ENCODE measurements at places on chromosomes 11 and 22.
A peak's percentile ranks its signal among the peaks of the same experiment; 100 is the strongest.

- no peak for DNase-seq
Observed at GRCh38 chr11:36373016-36374010, 77.2 kb downstream of the PRR5L start.

GRCh38 chr11:61369372-61370348 lies 7.5 kb downstream of the TMEM138 start:
- DNase-seq: no peak

DNA sequence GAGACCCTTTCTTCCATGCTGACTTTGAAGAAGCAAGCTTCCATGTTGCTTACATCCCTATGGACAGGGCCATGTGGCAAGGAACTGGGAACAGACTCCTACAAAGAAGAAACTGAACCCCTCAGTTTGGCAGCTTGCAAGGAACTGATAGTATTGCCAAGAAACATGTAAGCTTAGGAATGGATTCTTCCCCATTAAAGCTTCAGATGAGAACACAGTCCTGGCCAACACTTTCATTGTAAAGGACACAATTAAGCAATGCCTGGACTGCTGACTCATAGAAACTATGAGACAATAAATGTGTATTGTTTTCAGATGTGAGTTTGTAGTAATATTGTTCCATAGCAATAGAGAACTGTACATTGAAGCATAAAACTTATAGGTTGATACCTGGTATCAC lies 82.4 kb downstream of the AASDHPPT start:
- no peak for DNase-seq

- no peak for DNase-seq
Observed at GRCh38 chr11:94472916-94473799, 20.5 kb downstream of the MRE11 start.

DNA sequence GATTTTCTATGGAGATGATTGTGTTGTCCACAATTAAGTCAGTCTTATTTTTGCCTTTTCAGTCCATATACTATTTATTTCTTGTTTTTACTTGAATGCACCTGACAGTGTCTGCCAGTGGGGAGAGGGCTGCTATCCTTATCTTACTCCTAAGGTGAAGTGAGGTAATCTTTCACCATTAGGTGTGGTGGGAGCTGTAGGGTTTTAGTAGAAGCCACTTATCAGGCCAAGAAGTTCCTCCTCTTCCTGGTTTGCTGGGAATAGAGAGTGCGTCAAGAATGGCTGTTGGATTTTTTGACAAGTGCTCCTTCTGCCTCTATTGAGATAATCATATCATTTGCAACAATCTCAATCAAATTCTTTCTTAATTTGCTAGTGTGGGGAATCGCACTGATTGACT lies 108.4 kb downstream of the KCNQ1 start:
- no peak for DNase-seq

GRCh38 chr22:27882507-27883290 lies 36.4 kb downstream of the PITPNB start:
- DNase-seq: no peak

DNA sequence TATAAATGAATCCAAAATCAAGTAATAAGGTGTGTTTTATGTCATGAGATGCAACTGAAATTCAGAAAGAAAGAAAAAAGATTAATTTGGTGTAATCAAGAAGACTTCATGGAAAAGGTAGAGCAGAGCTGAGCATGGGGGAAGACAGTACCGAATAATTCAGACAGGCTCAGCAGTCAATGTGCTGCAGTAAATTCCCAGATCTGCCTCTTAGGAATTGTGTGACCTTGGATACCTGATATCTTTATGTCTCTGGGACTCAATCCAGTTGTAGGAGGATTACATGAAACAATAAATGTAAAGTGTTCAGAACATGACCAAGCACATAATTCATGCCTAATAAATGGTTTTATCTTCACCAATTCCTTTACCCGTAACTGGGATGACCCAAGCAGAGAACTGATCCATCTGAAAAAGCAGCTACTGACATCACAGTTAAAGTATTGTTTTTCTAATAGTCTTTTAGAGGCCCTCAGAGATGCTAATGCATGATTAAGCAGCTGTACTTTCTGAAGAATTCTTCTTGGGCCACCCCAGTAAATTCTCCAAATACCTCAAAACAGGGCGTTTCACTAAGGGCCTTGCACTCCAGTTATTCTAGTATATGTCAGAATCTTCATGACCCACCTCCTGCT lies 7.8 kb downstream of the MS4A12 start:
- no peak for DNase-seq

GRCh38 chr11:83540112-83540675 lies 254.0 kb upstream of the CCDC90B start:
- DNase-seq: no peak

DNA sequence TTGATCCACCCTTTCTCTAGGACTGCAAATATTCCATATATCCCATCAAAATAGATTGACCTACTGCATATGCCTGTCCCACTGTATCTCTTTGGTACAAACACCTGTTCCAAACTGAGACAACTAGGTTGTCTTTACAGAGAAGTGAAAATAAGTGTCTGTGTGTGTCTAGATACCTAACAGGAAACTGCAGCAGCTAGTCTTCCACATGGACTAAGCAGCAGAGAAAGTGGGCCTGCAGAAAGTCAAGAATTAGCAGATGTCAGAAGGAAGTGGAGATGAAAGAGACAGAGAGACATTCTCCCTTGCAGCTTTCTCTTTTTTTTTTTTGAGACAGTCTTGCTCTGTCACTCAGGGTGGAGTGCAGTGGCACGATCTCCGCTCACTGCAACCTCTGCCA lies 3.9 kb upstream of the RAB39A start:
- DNase-seq: no peak

- no peak for DNase-seq
Observed at GRCh38 chr11:117582433-117582832, 214.6 kb downstream of the DSCAML1 start.

DNA sequence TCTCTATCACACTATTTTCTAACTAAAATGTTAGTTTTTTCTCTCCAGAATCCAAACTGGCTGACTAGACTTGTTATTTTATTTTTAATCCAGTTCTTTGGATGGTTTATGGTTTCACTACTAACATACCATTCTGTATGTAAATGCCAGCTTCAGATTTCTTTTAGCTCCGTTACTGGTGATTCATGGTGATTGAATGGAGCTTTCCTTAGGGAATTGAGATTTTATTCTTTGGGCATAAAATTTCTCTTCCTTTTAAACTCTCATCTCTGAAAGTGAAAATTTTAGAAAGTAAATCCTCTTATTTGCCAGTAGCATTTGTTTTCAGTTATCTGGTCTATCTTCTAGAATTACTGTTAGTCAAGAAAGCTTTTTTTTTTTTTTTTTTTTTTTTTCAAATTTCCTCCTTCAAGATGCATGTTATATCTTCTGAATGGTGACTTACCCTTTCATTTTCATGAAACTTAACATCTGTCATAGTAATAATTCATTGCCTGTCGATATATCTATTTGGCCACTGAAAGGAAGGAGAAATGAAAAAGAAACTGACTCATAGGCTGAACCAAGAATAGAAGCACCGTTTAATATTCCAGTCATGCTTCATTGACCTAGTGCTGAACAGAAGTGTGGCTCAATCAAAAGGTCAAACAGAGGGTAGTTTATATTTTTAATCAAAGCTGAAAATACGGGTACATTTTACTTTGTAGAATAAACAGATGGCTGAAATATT lies 6.4 kb downstream of the ENDOD1 start:
- no peak for DNase-seq

- DNase-seq: no peak
Observed at GRCh38 chr11:77069336-77069968, 2.7 kb downstream of the CAPN5 start.

DNA sequence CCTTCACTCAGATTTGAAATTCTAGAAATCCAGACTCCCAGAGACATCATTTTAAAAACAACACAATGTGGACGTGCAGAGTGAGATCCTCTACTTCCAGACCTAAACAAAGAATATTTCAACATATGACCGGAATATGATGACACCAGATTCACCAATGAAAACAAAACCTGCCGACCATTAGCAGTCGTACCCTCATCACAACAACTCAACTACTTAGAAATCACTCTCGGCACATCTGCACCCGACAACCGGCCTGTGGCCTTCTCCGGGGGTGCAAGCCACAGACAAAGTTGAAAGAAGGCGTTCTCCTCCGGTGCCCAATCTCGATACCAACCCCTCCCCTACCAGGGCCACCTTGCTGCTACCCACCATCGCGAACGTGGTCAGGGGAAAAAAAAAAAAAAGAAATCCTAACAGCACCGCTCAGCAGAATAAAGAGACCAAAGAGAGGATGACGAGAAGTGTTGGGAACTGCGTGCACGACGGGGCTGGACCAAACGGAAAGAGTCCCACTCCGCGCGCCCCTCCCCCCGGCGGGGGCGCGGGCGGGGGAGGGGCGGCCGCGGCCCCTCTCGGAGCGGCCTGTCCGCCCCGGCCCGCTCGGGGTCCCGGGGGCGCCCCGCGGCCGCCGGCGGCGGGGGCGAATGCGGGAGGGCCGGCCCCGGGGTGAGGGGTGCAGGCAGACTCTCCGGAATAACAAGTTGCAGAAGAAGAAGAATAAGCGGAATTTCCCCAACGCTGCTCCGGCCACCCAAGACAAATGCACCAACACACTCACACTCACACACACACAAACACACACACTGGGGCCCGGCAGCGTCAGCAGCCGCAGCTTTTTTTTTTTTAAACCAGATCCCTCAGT lies 1.7 kb downstream of the PHF21A start:
- DNase-seq: peak; percentile 38

DNA sequence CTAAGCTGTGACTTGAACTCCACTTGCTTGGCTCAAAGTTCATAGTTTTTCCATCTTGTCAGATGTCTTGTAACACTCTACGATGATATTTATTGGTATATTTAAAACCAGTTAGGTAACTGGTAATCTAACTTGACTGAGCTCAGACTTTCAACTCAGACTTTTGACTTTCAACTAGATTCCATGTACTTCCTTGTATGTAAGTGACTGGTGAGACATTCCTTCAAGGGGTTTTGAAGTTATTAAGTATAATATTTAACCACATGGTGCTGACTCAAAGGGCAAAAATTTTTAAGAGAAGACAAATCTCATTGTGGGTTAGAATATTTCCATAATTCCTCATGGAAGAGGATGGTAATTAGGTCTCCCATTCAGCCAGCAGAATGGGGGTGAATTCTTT lies 631.3 kb upstream of the ANO5 start:
- DNase-seq: no peak

- DNase-seq: peak; percentile 33
Observed at GRCh38 chr11:118437208-118438125, 1.2 kb downstream of the KMT2A start.

DNA sequence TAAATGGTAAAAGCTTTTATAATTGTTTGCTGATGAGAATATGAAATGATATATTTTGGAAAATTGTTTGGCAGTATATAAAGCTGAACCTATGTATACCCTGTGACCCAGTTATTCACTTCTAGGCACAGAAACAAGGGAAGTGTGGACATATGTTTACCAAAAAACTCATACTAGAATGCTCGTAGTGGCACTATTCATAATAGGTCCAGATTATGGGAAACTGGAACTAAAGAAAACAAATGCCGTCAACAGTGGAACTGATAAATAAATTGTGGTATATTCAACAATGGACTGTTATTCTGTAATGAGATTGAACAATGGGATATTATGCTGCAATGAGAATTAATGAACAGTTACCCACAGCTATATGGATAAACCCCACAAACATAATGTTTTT lies 32.8 kb downstream of the CSTPP1 start:
- DNase-seq: no peak

DNA sequence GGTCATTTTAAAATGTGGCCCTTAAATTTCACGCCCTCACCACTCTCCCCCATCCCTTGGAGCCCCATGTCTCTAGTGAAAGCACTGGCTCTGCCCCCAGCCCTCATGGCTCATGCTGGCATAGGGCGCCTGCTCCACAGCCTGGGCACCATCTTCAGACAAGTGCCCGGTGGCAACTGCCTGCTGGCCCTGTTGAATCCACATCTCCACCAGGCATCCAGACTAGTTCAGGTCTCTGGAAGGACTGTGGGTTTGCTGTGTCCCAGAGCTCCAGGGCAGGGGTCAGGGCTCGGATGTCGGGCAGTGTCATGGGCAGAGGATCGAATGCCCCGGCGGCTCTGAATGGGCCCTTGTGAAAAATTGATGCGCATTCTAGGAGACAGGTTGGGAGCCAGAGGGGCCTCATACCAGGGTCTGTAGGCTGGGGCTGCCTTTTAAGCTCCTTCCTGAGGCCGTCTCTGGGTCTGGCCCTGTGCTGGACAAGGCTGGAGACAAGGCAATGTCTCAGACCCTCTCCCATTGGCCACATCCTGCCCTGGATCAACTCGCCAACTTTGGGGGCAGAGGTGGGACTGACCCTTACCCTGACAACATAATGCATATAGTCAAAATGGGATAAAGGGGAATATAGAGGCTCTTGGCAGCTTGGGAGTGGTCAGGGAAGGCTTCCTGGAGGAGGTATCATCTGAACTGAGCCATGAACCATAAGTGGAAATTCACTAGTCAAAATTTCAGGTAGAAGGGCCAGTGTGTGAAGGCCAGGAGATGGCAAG lies 1.2 kb downstream of the MYO7A start:
- no peak for DNase-seq

DNA sequence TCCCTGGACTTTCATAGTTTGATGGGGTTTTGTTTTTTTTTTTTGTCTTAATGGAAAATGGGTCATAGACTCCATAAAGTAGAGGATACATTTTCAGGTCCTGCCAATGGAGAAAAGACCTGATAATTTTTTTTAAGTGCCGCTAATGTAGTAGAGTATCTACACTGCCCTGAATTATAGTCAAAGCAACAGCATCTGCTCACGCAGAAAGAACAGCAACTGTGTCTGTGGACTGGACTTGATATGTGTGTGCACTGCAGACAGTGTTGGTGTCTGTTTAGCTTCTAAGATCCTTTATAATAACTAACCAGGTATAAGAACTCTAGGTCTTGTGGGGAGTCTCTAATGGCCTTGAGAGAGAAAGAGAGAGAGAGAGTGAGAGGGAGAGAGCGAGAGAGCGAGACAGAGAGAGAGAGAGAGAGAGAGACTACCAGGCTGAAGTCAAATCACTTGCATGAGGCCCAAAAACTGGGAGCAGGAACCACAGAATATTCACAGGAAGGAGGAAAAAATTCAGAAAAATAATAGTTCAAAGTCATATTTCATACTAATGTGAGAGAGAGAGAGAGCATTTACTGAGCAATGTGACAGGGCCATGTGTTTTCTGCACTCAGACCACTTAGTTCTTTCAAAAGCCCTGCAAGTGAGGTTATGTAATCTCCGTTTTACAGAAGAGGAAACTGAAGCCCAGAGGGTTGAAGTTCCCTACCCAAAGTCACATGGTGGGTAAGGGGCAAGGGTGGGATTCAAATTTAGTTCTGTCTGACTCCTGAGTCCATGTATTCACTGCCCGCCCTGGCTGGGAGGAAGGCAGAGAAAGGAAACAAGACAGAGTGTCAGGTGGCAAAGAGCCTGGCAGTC lies 8.6 kb upstream of the MIAT start:
- DNase-seq: no peak

GRCh38 chr11:69831985-69832384 lies 12.8 kb upstream of the FGF3 start:
- DNase-seq: no peak

- DNase-seq: no peak
Observed at GRCh38 chr11:120028897-120029258, 109.0 kb downstream of the TRIM29 start.

DNA sequence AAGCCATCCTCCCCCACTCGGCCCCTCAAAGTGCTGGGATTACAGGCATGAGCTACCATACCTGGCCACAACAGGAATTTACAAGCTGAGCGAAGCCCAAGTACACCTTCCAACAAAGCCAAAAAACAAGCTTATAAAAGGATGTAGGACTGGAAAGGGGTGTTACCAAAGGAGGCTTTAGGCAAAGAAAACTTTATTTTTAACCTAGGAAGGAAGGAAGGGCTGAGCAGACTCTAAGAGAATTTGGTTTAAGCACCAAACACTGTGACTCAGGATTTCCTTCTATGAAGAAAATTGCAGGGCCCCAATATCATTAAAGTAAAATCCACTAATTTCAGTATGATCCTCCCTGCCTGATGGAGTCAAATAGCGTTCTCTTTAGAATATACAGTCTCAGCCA lies 12.1 kb downstream of the DENND5A start:
- DNase-seq: no peak

Measured in stimulated activated CD4-positive, alpha-beta T cell treated with anti-CD3 and anti-CD28 coated beads, Interleukin-12 subunit alpha, Interleukin-12 subunit beta, amount 100 ng/mL, for 4 hours (primary cell).